Jurkat, Clone E6-1 (cell line): ENCODE measurements at places on chromosomes 3 and 15.

DNA sequence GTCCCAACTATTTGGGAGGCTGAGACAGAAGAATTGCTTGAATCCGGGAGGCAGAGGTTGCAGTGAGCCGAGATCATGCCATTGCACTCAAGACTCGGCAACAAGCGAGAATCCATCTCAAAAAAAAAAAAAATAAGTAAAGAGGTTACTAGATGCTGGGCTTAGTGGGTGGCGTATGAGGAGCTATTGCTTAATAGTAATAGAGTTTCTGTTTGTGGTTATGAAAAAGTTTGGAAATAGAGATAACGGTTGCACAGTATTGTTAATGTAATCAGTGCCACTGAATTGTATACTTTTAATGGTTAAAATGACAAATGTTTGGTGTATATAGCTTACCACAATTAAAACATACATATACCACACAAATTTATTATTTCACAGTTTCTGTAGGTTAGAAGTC, 14.7 kb upstream of the HHATL start:
- no peak for DNase-seq

GRCh38 chr3:1442271-1442670, 349.4 kb downstream of the CNTN6 start:
- no peak for DNase-seq

DNA sequence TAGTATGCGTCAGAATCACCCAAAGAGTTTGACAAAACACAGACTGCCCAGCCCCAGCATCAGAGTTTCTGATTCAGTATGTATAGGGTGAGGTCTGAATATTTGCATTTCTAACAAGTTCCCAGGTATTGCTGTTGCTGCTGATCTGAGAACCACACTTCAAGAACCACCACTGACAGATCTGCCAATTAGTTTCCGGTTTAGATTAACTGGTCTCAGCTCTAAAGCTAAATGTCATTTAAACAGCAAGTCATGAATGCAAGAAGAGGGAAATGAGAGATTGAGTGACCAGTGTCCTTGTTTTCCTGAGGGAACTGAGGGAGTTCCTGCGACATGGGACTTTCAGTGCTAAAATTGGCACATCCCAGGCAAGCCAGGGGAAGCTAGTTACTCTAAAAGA, 305.0 kb downstream of the ZNF385D start:
- no peak for DNase-seq

DNA sequence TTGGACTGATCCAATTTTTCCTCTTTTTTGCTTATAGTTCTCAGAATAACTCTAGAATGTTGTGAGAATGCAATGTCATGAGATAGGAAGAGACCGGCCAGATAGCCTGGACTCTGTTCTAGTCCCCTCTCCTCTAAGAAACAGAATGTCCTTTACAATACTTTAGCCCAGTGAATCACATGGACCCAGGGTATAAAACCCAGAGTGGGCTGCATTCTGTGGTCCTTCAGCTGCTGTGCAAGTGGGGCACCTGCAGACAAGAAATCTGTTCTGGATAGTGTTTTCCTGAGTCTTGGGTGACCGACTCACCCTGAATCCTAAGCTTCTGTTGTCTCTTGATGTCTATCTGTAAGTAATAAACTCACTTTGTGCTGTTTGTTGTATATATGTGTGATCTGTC, 368.6 kb upstream of the DPH6 start:
- DNase-seq: no peak

DNA sequence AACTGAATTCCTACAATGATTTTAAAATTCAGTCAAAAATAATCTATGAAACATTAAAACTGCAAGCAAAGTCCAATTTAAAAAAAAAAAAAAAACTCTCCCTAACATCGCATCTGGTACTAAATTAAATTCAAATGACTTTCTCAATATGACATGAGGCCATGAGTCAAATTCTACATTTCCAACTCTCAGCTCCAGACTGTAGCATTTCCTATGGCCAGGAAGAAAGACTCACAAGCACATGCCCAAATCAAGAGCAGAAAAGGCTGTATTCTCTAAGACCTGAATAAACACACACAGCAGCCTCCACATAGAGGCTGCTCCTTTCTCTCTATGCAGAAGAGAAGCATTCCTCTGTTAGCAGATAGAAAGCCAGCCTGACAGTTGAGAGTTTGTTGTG, 729.2 kb downstream of the ROBO1 start:
- no peak for DNase-seq

DNA sequence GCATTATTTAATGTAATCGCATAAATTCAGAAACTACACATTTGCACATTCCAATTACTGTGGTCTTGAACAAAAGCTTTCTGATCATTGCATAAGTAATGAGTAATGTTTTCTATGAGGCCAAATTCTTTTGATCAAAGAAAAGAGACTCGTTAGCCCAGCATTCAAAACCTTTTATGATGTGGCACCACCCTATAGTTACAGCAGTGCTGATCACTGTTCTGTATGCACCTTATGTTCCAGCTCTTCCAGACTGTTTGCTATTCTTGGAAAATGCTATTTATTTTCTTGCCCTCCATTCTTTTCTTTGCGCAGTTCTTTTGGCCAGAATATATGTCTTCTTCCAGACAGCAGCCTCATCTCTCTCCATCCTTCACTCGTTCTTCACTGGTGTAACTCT, 42.3 kb downstream of the MAP3K13 start:
- DNase-seq: no peak

- no peak for DNase-seq
These were observed 23.7 kb downstream of the ESYT3 start for GRCh38 chr3:138457863-138458735.

GRCh38 chr15:72176159-72176558, 21.4 kb downstream of the GRAMD2A start:
- DNase-seq: no peak

DNA sequence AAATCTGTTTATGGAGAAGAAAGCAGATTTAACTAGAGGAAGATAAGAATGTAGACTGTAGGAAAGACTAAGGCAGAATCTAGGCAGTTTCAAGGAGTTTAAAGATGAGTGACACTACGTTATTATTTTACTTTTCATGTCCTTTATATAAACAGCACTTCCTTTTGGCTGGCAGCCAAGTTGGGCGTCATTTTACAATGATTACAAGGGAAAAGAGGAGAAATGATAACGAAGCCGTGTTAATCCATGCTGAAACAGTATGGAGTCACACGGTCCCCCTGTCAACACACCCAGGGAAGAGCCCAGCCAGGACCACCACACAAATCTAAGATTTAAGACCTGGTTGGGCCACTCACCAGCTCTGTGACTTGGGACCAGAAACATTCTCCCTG, 83.7 kb upstream of the NEO1 start:
- DNase-seq: peak; percentile 6

DNA sequence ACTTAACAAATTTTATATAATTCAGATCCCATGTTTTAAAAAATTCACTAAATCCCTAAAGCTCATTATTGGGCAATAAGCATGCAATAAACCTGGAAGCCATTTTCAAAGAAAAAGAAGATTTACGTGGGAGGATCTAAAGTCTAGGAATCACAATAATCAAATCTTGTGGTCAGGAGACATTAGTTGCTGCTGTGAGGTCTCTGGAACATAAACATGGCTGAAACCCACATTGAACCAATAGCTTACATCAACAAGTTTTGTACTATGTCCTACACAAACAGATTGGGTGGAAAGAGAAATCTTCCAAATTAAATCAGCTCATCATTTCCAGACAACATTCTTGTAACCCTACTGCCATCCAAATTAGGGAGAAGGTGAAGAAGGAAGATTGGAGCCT, 121.9 kb upstream of the EPHA3 start:
- DNase-seq: no peak

DNA sequence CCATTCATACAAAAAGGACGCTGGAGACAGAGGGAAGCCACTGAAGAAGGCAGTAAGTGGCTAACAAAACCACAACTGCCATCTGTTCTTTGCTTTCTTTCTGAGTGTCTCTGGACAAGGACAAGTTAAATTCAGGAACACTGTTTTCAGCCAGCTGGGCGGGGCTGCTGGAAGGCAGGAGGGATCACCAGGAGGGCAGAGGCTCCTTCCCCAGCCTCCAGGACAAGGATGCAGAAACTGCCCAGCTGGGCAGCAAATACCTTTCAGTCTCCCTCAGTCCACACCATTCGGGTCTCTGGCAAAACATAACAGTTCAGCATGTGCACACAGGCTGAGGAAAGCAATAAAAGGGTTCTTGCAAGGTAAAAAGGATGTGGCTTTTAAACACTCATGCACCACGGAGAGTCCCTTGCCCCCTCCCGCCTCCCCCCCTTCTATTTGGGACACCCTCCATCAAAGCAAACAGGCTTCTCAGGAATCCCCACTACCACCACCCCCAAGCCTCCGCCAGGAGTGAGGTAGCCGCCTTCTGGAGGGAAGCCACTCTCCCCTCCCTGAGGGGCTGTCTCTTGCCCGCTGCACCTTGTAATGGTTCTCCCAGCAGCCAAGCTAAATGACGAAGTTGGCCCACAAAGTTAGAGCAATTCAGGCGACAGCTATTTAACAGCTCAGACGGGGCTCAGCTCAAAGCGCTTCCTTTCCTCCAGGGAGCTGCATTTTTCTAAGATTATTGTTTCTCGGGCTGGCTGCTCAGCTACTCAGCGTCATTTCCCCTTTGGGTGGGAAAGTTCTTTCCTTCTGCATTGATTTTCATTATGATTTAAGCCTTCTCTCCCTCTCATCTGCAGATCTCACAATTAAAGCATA, 3.8 kb downstream of the HEG1 start:
- peak; percentile 78 for DNase-seq

DNA sequence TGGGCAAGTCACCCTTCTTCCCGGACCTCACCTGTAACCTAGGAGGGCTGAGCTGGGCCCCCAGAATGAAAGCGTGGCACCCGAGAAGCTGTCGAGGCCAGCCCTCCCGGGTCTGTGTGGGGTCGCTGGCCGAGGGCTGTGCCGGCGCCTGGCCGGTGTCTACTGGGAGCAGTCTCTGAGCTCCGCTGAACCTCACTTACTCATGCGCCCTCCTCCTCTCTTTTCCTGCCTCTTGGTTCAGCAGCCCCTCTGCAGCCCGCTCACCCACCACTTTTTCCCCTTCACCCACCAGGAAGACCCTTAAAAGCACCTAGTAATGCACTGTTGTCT, 419 bp downstream of the HYKK start:
- no peak for DNase-seq

- peak; percentile 68 for DNase-seq
These were observed 129.6 kb upstream of the AGBL1 start for GRCh38 chr15:85950101-85950500.

DNA sequence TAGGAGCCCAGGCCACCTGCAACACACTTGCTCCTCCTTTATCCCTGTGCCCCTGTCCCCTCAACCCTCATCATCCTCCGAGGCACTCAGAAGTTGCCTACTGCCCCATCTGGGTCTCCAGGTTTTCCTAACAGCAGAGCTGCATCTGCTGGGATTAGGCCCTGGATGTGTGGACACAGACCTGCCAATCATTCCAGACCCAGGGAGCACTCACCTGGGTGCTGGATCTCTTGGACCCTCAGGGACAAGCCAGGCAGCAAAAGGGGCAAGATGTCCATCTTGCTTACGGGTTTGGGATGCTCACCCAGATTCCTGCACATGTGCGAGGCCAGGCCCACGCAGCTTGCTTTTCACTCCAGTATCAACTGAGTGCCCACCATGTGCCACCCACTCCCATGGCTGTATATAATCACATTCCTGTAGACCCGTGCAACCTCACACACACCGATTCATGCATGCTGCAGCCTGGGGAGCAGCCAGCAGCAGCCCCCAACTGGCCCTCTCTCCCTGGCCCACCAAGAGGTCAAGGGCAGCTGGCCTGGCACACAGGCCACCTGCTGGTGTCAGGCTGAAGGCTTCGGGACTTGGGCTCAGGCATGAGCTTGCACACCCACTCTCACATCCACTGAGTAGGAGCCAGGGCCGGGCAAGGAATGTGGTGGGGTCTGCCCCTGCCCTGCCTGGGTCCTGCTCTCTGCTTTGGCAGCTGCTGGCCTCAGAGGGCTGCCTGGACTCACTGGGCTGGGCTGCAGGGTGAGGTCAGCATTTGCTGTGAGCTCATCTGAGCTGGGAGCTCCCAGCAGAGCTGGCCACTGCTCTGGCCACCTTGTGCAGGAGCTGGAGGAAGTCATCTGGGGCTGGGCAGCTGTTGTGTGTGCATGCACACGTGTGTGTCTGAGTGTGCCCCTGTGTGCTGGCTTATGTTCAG, 14.9 kb downstream of the PRKCD start:
- no peak for DNase-seq

DNA sequence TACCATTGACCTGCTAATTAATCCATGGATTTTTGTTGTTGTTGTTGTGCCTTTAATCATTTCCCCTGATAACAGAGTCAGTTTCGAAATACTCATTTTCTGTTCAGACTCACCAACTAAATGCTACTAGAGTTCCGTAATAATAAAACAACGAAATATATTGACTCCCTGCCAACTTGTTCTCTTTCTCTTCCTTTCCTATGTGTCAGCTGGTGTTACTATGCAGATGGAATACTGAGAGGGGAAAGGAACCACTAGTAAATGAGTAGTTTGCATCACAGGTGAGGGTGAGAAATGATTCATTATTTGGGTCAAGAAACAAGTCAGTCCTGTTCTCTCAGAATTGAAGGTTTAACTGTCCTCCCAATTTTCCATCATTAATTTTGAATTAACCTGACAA, 1027.3 kb downstream of the TUSC7 start:
- no peak for DNase-seq

DNA sequence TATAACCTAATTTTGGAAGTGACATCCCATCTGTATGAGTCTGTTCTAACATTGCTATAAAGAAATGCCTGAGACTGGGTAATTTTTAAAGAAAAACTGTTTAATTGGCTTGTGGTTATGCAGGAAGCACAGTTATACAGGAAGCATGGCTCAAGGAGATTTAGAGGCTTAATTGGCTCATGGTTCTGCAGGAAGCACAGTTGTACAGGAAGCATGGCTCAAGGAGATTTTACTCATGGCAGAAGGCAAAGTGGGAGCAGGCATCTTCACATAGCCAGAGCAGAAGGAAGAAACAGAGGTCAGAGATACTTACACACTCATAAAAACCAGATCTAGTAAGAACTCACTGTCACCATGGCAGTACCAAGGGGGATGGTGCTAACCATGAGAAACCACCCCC, 193.1 kb upstream of the ADAMTS9 start:
- DNase-seq: peak; percentile 18

DNA sequence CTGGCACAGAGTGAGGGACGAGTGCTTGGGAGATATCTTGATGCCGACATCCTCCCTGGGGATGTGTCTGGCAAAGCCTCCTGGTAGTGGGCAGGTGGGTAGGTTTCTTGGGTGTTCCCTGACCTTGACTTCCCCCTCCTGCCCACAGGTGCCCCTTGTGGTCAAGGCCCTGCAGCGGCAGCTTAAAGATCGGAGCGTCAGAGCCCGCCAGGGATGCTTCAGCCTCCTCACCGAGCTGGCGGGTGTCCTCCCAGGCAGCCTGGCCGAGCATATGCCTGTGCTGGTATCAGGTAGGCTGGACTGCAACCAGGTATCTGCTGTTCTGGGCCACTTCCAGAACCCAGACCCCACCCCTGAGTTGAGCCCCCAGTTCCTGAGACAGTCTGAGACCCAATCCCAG, 19.2 kb downstream of the CAND2 start:
- no peak for DNase-seq
